GM13976 (cell line): ENCODE measurements at places on chromosomes 16 and 17.
A peak's percentile ranks its signal among the peaks of the same experiment; 100 is the strongest.

DNA sequence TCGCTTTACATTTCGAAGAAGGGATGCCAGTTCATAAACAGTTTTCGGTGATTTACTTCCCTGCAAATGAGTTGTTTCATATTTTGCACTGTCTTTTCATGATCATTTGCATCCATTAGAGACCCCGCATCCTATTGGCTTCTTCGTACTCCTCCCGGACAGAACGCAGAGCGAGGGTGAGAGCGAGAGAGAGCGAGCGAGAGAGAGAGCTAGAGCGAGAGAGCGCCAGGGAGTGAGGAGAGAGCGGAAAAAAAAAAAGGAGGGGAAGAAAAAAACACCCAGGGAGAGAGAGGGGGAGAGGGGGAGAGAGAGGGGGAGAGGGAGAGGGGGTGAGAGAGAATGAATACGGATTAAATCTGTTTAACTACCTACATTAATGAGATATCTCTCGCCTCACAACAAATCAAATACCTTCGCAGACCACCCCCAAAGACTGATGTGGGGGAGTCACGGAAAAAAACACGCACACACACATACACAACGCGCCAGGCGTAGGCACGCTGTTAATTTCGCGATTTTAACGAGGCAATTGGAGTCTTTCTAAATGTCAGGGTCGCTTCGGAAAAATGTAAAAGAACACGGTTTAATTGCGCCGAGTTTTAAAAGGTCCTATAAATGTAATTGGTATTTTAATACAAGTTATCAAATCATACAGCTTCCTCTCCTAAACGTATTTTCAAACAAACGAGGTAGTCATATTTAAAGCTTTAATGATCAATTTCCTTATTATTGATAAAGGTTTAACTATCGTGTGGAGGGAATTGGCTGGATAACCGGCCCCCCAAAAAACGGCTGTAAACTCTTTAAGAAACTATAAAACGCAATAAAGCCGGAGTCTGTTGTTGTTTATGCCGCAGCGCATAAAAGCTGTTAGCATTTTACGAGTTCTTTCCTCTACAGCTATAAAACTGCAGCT lies at the start of gene HOXB8:
Gene HOXB8 (minus strand): TSS at position 246 of the 916 bp plus-strand sequence. CDS start 588 bp downstream, outside the sequence.
- no peak for DNase-seq

GRCh38 chr17:47850692-47851573 lies at the start of gene SP6:
TSS of gene SP6 (minus strand) at chr17:47851163. CDS start at chr17:47848429, 2,734 bp downstream.
- peak; percentile 73 for DNase-seq

DNA sequence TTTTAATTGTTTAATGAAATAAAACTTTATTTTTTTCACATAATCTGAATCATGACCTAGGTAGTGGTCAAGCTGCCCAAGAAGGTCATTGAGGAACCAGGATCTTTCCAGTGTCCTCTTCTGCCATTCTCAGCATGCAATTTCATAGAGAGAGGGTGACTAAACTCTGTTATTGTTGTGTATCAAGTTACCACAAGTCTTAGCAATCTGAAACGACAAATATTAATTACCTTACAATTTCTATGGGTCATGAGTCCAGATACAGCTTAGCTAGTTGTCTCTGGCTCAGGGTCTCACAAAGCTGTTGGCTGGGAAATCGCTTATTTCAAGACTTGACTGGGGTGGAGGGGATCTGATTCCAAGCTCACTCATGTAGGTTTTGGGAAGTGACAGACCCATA lies 37.6 kb downstream of the FTO start:
- no peak for DNase-seq

- DNase-seq: no peak
Observed at GRCh38 chr17:60147553-60148223, 2.1 kb upstream of the CA4 start.

DNA sequence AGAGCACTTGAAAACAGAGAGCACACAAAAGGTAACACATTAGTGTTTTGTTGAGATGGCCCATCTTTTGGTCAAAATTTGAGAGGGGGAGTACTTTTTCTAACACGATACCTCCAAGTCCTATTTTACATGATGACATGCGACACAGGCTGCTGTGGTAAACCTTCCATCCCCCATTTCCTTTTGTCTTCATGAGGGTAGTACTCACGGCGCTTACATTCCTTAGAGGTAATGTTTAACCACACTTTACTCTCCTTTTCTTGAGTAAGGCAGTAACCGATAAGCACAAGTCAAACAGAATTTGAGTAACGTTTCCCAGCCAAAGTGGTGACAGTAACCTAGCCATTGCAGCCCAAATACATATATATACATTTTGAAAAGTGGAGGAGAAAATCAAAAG lies 35.8 kb upstream of the PITPNM3 start:
- DNase-seq: no peak

DNA sequence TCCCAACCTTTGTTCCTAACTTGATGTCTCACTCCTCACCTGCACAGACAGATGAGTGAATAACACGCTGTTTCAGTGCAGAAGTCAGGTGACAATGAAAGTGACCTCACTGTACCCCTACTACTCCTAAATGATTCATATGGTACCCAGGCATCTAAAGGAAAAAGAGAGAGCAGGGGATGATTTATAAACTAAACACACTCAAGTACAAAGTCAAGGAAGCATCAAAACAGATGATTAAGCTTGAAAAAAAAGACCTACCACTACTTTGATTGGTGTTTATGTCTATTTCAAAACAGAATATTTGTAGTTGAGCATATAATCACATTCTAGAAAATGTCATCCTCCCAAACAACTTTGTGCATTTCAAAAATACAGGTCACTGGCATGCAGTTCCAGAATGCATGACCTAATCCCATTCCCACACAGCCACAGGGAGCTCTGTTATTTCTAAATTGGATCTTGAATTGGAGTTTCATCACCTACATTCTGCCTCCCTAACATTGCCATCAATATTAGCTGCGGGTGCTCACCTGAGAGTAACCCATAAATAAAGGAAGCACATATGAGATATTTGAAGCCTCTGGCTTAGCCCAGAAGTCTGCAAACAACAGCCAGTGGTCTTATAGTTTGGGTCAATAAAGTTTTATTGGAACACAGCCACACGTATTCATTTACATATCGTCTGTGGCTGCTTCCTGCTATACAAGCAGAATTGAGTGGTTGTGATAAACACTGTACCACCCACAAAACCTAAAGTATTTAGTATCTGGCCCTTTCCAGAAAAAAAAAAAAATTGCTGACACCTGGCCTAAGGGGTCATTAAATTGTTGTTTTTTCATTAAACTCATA lies 14.0 kb downstream of the HS3ST3A1 start:
- no peak for DNase-seq

DNA sequence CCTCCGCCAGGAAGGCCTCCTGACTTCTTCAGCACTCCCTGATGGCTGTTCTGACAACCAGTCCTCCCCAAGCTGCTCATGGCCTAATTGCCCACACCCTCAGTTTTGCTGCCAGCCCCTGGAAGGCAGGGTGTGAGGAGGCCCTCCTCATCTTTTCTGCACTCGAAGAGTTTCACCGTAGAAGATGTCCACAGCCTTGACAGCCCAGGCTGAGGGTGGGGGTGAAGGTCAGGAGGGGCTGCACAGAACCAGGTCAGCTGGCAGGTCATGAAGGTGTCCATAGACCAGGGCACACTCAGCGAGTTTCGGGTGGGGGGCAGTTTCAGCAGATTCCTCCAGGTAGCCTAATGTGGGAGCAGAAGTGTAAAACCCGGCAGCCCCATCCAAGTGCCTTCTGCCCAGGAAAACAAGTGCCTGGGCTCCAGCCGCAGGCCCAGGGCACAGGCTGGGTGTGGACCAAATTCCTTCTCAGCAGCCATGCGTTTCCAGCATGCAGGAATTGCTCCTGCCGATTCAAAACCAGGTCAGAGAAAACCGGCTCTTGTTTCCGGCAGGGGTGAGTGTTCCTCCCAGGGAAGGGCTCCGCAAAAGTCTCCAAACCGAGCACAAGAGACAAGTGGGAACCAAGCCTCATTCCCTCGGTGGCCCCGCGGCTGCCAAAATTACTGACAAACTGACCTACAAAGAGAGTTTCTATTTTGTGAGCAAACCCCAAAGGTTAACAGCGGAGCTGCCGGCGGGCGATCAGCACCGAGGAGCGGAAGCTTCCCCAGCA lies 228.8 kb downstream of the C16orf78 start:
- no peak for DNase-seq

DNA sequence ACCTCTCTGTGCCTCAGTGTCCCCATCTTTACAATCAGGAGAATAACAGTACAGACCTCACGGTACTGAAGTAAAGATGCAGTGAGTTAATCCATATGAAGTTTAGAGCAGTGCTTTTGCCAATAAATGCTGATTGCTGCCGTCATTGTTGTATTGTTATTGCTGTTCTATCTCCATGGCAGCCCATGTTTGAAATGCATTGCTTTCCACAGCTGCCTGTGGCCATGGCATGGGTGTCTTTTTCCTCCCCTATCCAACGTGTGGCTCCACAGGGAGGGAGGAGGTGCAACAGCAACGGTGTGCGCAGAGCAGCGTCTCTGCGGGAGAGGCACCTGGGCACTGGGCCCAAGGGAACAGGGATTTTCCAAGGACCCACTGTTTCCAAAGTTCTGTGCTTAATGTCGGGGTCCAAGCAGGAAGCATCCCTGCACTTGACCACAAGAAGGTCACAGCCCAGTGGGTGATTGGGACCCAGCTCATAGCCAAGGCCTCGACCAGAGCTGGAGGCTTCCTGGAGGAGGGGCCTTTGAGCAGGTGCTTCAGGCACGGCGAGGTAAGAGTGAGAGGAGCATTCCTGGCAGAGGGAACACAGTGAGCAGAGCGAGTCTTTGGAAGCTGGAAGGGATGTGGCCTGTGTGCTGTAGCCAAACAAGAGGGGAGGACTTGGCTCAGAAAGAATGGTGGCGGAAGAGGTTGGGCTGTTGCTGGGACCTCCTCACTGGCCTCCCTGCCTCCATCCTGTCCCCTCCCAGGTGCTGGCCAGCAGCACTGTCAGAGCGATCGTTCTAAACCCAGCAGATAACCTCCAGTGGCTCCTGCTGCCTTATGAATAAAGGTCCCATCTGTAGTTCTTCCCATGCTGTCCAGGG lies 3.9 kb downstream of the RAI1 start:
- DNase-seq: no peak

DNA sequence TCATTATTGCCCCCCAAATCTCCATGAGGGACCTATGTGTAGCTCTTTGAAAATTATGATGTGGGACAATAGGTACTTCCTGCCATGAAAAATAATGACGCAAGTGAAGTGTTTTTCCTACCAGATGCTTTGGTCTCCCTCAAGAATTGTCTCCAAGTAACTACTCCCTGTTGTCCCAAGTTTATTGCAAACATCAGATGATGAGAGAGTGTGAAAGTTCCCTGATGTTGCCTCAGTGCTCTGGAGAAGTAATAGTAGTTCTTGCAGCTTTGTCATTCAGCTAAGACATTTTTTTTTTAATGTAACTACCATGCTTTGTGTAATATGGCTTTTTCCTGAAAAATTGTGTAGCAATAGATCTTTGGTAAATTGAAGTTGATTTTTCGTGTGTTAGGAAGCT lies 20.1 kb downstream of the LPCAT2 start:
- no peak for DNase-seq

- no peak for DNase-seq
Observed at GRCh38 chr16:1204933-1205332, 20.1 kb downstream of the TPSG1 start.

DNA sequence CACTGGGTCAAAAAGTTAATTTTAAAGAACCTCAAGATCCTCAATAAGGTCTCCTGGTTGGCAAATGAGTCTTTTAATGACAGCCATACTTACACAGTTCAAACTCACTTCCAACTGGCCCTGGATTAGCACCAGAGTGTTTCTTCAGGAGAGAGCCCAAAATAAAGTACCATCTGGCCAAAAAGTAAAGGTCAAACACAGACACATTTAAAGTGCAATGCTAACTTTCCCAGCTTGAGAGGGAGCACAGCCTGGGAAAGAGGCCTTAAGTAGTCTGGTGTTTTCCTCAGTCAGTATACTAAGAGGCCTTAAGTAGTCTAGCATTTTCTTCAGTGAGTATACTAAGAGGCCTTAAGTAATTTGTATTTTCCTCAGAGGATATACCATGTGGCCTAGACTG lies 46.6 kb upstream of the ERN1 start:
- no peak for DNase-seq

- no peak for DNase-seq
Observed at GRCh38 chr16:2595393-2596205, 57.8 kb downstream of the PDPK1 start.

GRCh38 chr16:86150641-86151238 lies 251.8 kb downstream of the IRF8 start:
- no peak for DNase-seq

DNA sequence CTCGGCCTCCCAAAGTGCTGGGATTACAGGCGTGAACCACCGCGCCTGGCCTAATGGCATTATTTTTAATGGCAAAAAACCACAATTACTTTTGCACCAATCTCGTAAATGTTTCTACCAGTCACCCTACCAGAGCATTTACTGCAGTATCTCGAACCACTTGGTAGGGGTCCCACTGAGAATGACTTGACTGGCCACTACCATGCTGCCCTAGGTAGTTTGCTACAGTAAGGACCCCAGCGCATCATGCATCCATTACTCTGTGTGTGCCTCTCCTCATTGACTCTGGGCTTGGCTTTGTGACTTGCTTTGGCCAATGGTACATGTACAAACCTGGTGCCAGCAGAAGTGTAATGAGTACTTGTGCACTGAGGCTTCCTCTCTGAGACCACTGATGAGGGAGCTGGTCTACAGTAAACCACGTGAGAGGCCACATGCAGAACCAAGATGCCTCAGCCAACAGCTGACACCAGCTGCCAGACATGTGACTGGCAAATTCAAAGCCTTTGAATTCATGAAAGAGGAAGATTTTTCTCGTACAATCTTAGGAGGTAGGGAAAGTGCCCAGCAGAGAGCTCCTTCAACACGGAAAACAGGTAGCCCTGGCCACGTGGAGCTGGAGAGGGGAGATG lies 421.7 kb upstream of the C16orf82 start:
- DNase-seq: no peak

DNA sequence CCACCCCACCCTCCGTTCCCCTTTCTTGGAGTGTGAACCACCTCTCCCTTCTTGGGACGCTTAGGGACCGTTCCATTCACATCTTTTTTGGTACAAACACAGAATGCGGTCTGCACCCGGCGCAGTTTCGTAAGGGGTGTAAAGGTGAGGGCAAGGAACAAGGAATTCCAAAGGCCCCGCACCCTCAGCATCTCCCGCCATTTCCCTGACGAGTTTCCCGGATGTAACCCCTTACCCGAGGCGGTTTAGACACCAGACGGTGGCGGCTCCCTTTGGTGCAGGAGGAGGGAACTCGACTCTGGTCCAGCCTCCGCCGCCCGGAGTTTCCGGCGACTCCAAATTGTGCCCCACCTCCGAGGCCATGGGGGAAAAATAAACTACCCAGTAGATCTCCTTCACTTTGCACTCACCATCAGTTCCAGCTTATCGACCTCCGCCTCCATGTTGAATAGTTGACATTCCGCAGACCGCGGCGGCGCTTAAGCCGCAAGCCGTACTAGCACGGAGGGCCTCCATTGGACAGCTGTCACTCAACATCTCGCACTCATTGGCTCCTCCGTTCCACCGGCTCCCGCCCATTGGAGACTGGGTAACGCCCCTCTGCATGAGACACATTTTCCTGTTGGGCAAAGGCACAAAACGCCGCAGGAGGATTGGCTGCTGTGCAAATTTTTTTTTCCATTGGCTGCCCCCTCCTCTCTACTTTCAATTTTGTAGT lies at the start of gene SKA2:
Gene SKA2 (minus strand): TSS at position 466 of the 718 bp plus-strand sequence. CDS start 23 bp downstream, at position 443.
- DNase-seq: peak; percentile 89

- DNase-seq: no peak
Observed at GRCh38 chr17:71460943-71461342, 659.9 kb upstream of the SOX9 start.

- DNase-seq: no peak
Observed at GRCh38 chr17:28497931-28498330, 8.2 kb upstream of the FOXN1 start.

GRCh38 chr17:9273428-9274391 lies 252.4 kb downstream of the NTN1 start:
- DNase-seq: no peak

- DNase-seq: no peak
Observed at GRCh38 chr16:81546781-81547180, 102.2 kb downstream of the CMIP start.
